ENCODE measurements at places on chromosomes 12 and 14. TPM values are rescaled to one million over a fixed set of nuclear protein-coding genes. Genes with fewer than 3 reads are reported as not detected.

Gene NAA25
- total RNA-seq = 40.9 TPM

Gene PIANP
- not detected for total RNA-seq

DNA sequence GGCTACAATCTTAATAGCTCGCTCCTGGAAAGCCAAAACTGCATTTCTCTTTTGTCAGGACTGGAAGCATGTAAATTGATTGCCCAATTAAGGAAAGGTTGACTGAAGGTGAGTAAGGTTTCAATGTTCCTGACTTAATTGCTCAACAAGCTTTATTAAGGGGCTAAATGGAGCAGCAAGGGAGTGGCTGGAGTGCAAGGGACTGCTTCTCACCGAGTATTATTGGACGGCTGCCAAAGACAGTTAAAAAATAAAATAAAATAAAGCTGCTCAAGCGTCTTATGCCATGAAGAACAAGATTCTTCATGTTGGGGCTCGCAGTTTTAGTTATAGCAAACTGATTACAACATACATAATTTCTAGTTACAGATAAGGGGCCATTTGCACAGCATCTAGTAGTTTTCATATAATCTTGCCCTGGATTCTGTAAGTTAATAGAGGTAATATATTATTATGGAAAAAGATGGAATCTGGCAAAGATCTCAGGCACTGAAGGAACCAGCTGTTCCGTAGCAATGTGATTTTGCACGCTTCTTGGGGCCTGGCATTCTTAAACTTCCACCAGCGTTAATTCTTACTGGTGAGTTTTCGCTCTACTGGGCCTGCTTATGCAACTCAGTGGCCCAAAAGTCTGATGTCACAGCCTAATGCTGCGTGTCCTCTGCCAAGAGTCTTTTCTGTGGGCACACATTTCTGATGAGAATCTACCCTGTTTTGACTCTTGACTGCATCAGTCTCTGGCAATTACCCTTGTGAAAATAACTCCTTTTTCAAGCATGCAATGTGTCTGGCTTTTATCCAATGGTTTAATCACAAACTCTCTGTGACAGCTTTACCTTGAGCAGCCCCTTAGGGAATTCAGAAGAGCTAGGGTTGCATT is 108.5 kb downstream of the SLC38A1 start:
- peak; percentile 87 for DNase-seq

GRCh38 chr14:39426605-39427004 is 5.6 kb downstream of the FBXO33 start:
- peak; percentile 40 for DNase-seq

Gene CELA1
- total RNA-seq = not detected
